CD4-positive, alpha-beta memory T cell (primary cell): ENCODE measurements at places on chromosomes 7 and 10. TPM values are rescaled to one million over a fixed set of nuclear protein-coding genes. Genes with fewer than 3 reads are reported as not detected.

DPP6 gene
- total RNA-seq = not detected

POMZP3 gene
- total RNA-seq = 20.4 TPM

PTPN12 gene
- 17.9 TPM for total RNA-seq

- no peak for DNase-seq
- no peak overlapping the region for H3K27ac ChIP-seq
- H3K36me3 ChIP-seq = no peaks in the 10 kb centered on the region
- H3K4me1 ChIP-seq = no peaks in the 10 kb centered on the region
- H3K4me3 ChIP-seq = no peak overlapping the region
Observed at GRCh38 chr10:12643279-12643678, 293.9 kb downstream of the CAMK1D start.

- H3K4me1 ChIP-seq = peaks cover 10% of the 10 kb centered on the region
- no peak overlapping the region for H3K27ac ChIP-seq
- DNase-seq = no peak
- H3K27me3 ChIP-seq = no peaks in the 10 kb centered on the region
- H3K4me3 ChIP-seq = no peak overlapping the region
Observed at GRCh38 chr7:102125127-102125596, 161.5 kb upstream of the SH2B2 start.

- peaks cover 8% of the 10 kb centered on the region for H3K4me1 ChIP-seq
- no peak overlapping the region for H3K27ac ChIP-seq
- H3K4me3 ChIP-seq = no peak overlapping the region
- no peaks in the 10 kb centered on the region for H3K36me3 ChIP-seq
Observed at GRCh38 chr10:110436554-110437350, 61.0 kb upstream of the DUSP5 start.
